ENCODE measurements at places on chromosomes 16 and 17. TPM values are rescaled to one million over a fixed set of nuclear protein-coding genes. Genes with fewer than 3 reads are reported as not detected.

The KRT31 gene
- total RNA-seq: not detected

The CACNG1 gene
- not detected for total RNA-seq

The STARD3 gene
- 50.2 TPM for total RNA-seq

The CMTM1 gene
- total RNA-seq: 1.7 TPM

The CCL2 gene
- total RNA-seq: 406 TPM

The CDH11 gene
- 99.6 TPM for total RNA-seq

The NSMCE1 gene
- total RNA-seq: 54.1 TPM

The RDM1 gene
- 0.47 TPM for total RNA-seq

The ADPRM gene
- total RNA-seq: 10.3 TPM

The CES5A gene
- not detected for total RNA-seq

The TMEM219 gene
- 151 TPM for total RNA-seq

The SBK1 gene
- total RNA-seq: 0.23 TPM

The KRTAP4-4 gene
- not detected for total RNA-seq

The EPN3 gene
- 0.23 TPM for total RNA-seq

The UNC45B gene
- not detected for total RNA-seq

The AIPL1 gene
- total RNA-seq: not detected

The ADAD2 gene
- 0.06 TPM for total RNA-seq

The LRRC75A gene
- 1.2 TPM for total RNA-seq

The NPIPB13 gene
- 0.47 TPM for total RNA-seq

The CD300E gene
- total RNA-seq: not detected

The AANAT gene
- total RNA-seq: not detected

The MRM3 gene
- total RNA-seq: 18.5 TPM

The EFCAB5 gene
- total RNA-seq: 0.53 TPM

The CRHR1 gene
- total RNA-seq: not detected

The WBP2 gene
- total RNA-seq: 66.6 TPM

Measured in glomerular endothelial cell (primary cell).